ENCODE measurements at places on chromosomes 3 and 15. TPM values are rescaled to one million over a fixed set of nuclear protein-coding genes. Genes with fewer than 3 reads are reported as not detected.
A peak's percentile ranks its signal among the peaks of the same experiment; 100 is the strongest.

- peak; percentile 86 for DNase-seq
Observed at GRCh38 chr3:72820415-72820814, 27.8 kb downstream of the SHQ1 start.

- DNase-seq = no peak
Observed at GRCh38 chr3:67468511-67468910, 185.9 kb downstream of the SUCLG2 start.

DNA sequence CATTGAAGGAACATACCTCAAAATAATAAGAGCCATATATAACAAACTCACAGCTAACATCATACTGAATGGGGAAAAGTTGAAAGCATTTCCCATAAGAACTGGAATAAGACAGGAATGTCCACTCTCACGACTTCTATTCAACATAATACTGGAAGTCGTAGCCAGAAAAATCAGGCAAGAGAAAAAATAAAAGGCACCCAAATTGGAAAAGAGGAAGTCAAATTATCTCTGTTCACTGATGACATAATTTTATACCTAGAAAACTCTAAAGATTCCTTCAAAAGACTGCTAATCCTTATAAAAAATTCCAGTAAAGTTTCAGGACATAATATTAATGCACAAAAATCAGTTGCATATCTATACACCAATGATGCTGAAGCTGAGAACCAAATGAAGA, 34.9 kb downstream of the SLC2A2 start:
- no peak for DNase-seq

GRCh38 chr3:107251819-107252218, 125.4 kb upstream of the CCDC54 start:
- no peak for DNase-seq

- no peak for DNase-seq
Observed at GRCh38 chr3:119315600-119316312, 21.6 kb downstream of the ARHGAP31 start.

DNA sequence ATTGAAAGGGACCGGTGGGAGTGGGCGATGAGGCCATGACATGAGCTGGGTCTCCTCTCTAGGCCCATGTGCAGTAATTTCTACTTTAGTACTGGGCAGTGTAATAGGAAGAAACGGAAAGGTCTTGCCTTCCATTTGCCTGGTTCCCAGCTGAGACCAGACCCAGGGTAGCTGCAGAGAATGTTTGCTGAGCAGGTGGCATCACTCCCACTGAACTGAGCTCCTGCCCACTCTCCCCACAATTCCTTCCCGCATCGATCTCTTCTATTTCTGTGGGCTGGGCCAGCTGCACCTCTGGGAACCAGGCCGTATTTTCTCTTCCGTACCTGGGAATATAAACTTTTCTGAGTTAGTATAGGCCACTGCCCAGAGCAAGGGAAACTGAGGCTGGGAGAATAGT, 15.8 kb downstream of the ESYT3 start:
- DNase-seq = no peak

DNA sequence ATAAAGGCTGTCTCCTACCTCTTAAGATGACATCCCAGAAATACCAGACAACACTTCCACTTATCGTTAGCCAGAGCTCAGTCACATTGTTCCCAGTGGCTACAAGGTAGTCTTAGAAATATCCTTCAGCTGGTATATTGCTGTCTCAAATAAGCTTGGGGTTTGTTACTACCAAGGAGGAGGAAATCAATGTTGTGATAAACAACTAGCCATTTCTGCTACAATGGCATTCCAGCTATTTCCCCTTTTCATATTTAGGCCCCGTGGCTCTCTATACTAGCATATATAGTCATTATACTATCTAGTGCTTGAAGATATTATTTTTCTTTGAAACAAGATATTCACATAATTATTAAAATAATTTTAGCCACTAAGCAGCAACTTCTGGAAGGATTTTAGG, 56.5 kb downstream of the VPS8 start:
- DNase-seq = peak; percentile 21

Gene ECE2
- total RNA-seq = not detected
